NCI-H774 (cell line): ENCODE measurements at places on chromosomes 7 and 10.

GRCh38 chr7:56026538-56026937, 24.7 kb downstream of the PSPH start:
- no peak for DNase-seq

- DNase-seq = no peak
Observed at GRCh38 chr7:109873296-109873695, 1217.6 kb upstream of the LRRN3 start.

DNA sequence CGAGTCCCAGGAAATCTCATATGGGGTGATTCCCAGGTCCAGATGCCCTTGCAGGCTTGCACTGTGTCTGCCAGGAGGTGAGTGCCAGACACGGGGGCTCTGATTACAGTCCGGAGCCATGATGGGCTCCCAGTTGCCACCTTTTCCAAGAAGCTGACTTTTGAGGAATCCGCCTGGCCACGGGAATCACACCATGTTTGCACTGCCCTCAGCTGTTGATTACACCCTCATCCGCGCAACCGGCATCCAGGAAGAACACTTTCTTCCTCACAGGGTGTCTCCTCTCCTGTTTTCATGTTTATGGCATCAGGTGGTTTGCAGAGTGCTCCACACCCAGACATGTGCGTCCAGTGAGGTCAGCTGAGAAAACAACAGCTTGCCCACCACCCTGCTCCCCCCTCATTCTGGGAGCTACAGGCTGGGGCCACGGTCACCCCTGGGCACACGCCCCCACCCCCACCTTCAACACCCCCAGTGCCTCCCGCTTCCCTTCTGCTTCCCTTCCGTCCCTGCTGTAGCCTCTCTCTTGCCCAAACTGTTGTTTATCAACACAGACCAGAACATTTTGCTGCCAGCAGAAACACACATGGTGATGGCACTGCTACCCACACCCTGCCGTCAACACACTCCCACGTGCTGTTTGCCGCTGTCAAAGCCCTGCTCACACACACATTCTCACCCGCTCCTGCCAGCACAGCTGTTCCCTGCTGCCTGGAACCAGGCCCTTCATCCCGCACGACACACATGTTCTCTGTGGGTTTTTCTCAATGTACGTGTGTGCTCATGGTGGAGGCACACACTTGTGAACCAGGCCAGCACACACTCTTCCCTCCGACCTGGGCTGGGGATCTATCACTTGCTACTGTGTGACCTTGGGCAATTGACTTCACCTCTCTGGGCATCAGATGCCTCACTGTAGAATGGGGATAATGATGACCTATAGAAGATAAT, 35.8 kb downstream of the DDIT4 start:
- no peak for DNase-seq

DNA sequence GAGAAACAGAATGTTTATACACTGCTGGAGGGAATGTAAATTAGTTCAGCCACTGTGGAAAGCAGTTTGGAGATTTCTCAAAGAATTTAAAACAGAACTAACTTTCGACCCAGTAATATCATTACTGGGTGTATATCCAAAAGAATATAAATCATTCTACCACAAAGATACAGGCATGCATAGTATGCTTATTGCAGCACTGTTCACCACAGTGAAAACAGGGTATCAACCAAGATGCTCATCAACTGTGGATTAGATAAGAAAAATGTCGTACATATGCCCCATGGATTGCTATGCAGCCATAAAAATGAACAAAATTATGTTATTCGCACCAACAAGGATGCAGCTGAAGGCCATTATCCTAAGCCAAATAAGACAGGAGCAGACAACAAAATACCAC, 343.1 kb upstream of the KCND2 start:
- no peak for DNase-seq
